ENCODE measurements at places on chromosomes 7 and 10. TPM values are rescaled to one million over a fixed set of nuclear protein-coding genes. Genes with fewer than 3 reads are reported as not detected.

DNA sequence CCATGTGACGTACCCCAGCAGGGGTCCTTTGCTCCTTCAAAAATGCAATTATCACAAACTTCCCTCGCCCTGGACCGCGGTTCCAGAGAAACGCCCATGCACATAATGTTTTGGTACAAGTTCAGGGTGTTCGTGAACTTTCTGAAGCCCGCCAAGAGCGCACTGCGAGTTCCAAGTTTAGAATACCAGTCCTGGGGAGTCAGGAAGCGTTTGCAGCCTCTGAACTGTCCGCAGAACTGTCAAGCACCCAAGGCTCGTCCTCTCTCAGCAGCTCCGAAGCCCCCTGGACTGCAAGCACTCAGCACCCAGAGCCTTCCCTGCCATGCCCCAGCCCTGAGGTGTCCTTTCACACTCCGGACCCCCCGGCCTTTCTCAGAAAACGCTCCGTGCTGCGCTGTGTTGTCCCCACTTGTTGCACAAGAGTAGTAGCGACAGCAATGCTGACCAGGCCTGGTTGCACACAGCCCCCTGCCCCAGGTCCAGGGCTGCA, 30.3 kb downstream of the CALML3 start:
- H3K27ac ChIP-seq, result no peak overlapping the region
- peaks cover 8% of the 10 kb centered on the region for H3K27me3 ChIP-seq
- H3K4me3 ChIP-seq, result no peak overlapping the region
- DNase-seq, result no peak
- no peaks in the 10 kb centered on the region for H3K36me3 ChIP-seq

- peak; percentile 60 for DNase-seq
- H3K36me3 ChIP-seq, result peaks cover 10% of the 10 kb centered on the region
- H3K27ac ChIP-seq, result peak overlapping the region; percentile 96
- H3K27me3 ChIP-seq, result no peaks in the 10 kb centered on the region
- H3K4me3 ChIP-seq, result peak overlapping the region; percentile 78
Observed at GRCh38 chr7:30321089-30321881, 36.9 kb downstream of the ZNRF2 start.

- no peaks in the 10 kb centered on the region for H3K36me3 ChIP-seq
- no peak for DNase-seq
- no peak overlapping the region for H3K27ac ChIP-seq
- H3K4me3 ChIP-seq, result no peak overlapping the region
- H3K27me3 ChIP-seq, result peaks cover 4% of the 10 kb centered on the region
Observed at GRCh38 chr7:75798770-75799169, 14.8 kb downstream of the CCL24 start.

- no peak for DNase-seq
- no peaks in the 10 kb centered on the region for H3K4me1 ChIP-seq
- no peak overlapping the region for H3K27ac ChIP-seq
Observed at GRCh38 chr10:121221991-121222390, 370.8 kb downstream of the WDR11 start.

GRCh38 chr10:100339236-100339635, 7.8 kb upstream of the SCD start:
- no peak overlapping the region for H3K27ac ChIP-seq
- no peak for DNase-seq
- H3K4me3 ChIP-seq, result no peak overlapping the region
- H3K27me3 ChIP-seq, result peaks cover 5% of the 10 kb centered on the region
- peaks cover under 1% of the 10 kb centered on the region for H3K36me3 ChIP-seq

DNA sequence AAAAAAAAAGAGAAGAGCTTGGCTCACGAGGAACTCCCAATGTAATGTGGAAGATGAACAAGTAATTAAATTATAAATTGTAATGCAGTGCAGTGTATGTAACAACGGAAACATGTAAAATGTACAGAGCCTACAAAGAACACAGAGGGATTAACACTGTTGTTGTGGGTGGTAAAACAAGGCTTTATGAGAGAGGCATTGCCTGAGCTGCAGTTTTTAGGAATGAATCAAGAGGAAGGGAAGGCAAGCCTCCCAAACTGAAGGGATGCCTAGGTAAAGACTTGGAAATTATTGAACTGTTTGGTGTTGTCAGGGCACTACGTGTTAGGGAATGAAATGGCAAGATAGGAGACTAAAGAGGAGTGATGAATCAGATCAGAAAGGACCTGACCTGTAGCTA, 213.7 kb downstream of the HTR7 start:
- no peaks in the 10 kb centered on the region for H3K36me3 ChIP-seq
- H3K4me1 ChIP-seq, result no peaks in the 10 kb centered on the region
- no peaks in the 10 kb centered on the region for H3K27me3 ChIP-seq
- no peak for DNase-seq
- no peak overlapping the region for H3K4me3 ChIP-seq
- no peak overlapping the region for H3K27ac ChIP-seq

DNA sequence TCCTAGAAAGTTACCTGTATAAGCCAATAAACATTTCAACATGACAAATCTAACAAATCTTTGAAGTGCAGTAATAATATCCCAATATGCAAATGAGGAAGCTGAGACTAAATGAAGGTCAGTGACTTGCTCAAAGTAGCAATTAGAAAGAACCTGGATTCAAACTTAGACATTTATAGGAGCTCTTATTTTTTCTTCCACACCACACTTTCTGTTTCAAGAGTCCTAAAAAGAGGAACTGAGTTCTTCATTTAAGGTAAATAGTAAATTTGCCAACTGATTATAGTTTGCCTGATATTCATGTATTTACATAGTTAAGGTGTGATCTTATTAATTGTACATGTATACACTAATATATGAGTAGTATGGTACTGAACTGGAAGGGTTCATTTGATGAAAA, 44.0 kb downstream of the KLHDC10 start:
- peaks cover 5% of the 10 kb centered on the region for H3K4me1 ChIP-seq
- H3K27me3 ChIP-seq, result no peaks in the 10 kb centered on the region
- H3K4me3 ChIP-seq, result no peak overlapping the region
- H3K27ac ChIP-seq, result no peak overlapping the region
- DNase-seq, result no peak
- H3K36me3 ChIP-seq, result peaks cover 13% of the 10 kb centered on the region

The AZGP1 gene
- total RNA-seq, result not detected

The SMNDC1 gene
- 46.2 TPM for total RNA-seq

The OR9A2 gene
- total RNA-seq, result not detected

The GSTO2 gene
- total RNA-seq, result 1.3 TPM

The C10orf62 gene
- total RNA-seq, result not detected
